ENCODE measurements at places on chromosomes 4 and X. TPM values are rescaled to one million over a fixed set of nuclear protein-coding genes. Genes with fewer than 3 reads are reported as not detected.
A peak's percentile ranks its signal among the peaks of the same experiment; 100 is the strongest.

The LYAR gene
- total RNA-seq = 62.3 TPM

The FAM47E gene
- total RNA-seq = 0.78 TPM

The CLTRN gene
- 0.43 TPM for total RNA-seq

The BEND4 gene
- 0.77 TPM for total RNA-seq

The RTL3 gene
- total RNA-seq = not detected

DNA sequence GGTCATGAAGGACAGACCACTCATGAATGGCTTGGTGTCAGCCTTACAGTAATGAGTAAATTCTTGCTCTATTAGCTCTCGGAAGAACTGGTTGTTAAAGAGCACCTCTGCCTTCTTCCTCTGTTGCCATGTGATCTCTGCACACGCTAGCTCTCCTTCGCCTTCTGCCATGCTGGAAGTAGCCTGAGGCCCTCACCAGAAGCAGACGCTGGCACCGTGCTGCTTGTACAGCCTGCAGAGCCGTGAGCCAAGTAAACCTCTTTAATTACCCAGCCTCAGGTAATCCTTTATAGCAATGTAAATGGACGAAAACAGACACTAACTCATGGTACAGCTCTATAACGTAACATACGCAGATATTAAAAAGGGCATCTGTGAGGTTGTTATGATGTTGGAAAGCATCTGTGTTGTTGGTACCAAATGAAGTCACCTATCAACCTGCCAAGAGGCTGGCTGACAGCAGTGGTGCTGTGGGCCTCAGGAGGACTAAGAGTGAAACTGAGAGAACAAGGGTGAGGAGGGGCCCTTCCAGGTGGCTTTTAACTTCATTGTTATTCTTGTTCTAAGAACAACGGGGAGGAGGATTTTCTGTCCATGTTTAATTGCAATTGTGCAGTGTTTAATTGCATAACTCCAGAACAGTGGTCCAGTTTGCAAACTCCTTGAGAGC is 69.2 kb downstream of the CRMP1 start:
- H3K4me3 ChIP-seq = no peak overlapping the region
- no peaks in the 10 kb centered on the region for H3K36me3 ChIP-seq
- H3K4me1 ChIP-seq = peaks cover 21% of the 10 kb centered on the region
- DNase-seq = no peak
- peaks cover 3% of the 10 kb centered on the region for H3K27me3 ChIP-seq
- no peak overlapping the region for H3K27ac ChIP-seq

DNA sequence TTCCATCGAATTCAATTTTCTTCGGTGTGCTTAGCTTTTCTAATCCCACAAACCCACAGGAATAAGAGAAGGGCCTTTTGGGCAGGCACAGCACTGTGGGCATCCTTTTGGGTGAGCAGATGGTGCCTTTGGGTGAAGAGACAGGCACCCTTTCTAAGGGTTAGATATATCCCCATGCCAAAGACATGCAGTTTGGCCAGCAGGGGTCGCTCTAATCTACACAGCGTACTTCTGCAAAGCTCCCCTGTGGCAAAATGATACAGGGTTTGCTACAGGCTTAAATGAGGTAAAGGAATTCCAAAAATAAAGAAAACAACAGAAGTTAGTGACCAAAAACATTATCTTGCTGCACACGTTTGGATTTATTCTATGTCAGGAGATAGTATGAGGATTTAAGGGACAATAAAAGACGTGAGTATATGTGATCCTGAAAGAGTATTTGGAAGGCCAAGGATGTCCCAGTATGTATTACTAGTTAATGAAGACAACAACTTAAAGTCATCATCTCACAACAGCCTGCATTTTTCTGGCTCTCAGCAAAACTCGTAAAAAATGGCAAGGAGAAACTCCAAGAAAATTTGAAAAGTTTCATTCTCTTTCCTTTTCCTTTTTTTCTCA is 49.5 kb downstream of the PHEX start:
- no peak overlapping the region for H3K4me3 ChIP-seq
- peaks cover 2% of the 10 kb centered on the region for H3K36me3 ChIP-seq
- peak overlapping the region; percentile 70 for H3K27ac ChIP-seq

- DNase-seq = no peak
- peaks cover 9% of the 10 kb centered on the region for H3K36me3 ChIP-seq
- no peak overlapping the region for H3K27ac ChIP-seq
- no peak overlapping the region for H3K4me3 ChIP-seq
- H3K4me1 ChIP-seq = peaks cover 21% of the 10 kb centered on the region
These were observed 136.6 kb downstream of the AFF1 start for GRCh38 chr4:87071401-87071800.

GRCh38 chrX:38552721-38553120 is 8.6 kb upstream of the TSPAN7 start:
- no peaks in the 10 kb centered on the region for H3K4me1 ChIP-seq
- DNase-seq = no peak
- no peak overlapping the region for H3K4me3 ChIP-seq
- H3K36me3 ChIP-seq = no peaks in the 10 kb centered on the region
- no peak overlapping the region for H3K27ac ChIP-seq

- DNase-seq = no peak
- no peak overlapping the region for H3K27ac ChIP-seq
- H3K36me3 ChIP-seq = peaks cover 21% of the 10 kb centered on the region
- no peak overlapping the region for H3K4me3 ChIP-seq
These were observed 41.0 kb downstream of the ACSL1 start for GRCh38 chr4:184784628-184785257.

- H3K36me3 ChIP-seq = no peaks in the 10 kb centered on the region
- no peaks in the 10 kb centered on the region for H3K27me3 ChIP-seq
- no peaks in the 10 kb centered on the region for H3K4me1 ChIP-seq
- no peak for DNase-seq
- no peak overlapping the region for H3K4me3 ChIP-seq
These were observed 12.8 kb downstream of the TMPRSS11E start for GRCh38 chr4:68460085-68460484.

DNA sequence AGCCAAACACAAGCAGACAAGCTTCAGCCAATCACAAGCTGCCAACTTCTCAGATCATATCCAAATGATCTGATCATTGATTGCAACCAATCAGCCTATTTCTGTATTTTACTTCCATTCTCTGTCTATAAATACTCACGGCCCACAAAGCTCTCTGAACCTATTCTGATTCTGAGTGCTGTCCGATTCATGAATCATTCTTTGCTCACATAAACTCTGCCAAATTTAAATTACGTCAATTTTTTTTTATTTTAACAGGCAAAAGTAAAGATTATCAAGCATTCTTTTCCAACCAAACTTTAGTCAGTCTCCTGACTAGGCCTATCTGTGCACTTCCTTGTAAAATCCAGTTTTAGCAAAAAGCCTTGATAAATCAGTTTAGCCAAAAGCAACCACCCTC is 1.8 kb upstream of the TCEANC start:
- H3K4me3 ChIP-seq = no peak overlapping the region
- no peak for DNase-seq
- H3K36me3 ChIP-seq = no peaks in the 10 kb centered on the region
- H3K27me3 ChIP-seq = no peaks in the 10 kb centered on the region
- peaks cover 14% of the 10 kb centered on the region for H3K4me1 ChIP-seq

DNA sequence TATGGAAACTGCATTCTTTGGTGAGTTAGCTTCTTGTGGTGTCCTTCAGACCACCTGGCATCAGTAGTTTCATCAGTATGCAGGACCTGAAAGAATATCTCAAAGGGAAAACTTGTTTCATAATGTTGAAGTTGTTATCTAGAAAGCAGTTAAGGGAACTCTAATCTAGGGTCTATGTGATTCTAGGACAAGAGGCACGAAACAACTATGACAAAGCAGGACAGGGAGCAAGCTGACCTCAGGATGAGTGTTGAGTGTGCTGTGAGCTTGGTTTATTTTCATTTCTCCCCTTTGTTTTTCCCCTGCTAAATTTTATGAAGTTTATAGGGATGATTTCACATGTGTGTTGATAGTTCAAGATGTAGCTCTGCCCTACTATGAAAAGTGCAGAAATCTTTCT is 65.7 kb downstream of the MXRA5 start:
- H3K27me3 ChIP-seq = no peaks in the 10 kb centered on the region
- H3K4me1 ChIP-seq = no peaks in the 10 kb centered on the region

- H3K27ac ChIP-seq = no peak overlapping the region
- no peaks in the 10 kb centered on the region for H3K4me1 ChIP-seq
- no peak overlapping the region for H3K4me3 ChIP-seq
- no peaks in the 10 kb centered on the region for H3K27me3 ChIP-seq
- no peaks in the 10 kb centered on the region for H3K36me3 ChIP-seq
- DNase-seq = no peak
These were observed 35.7 kb upstream of the APLN start for GRCh38 chrX:129690435-129690834.

- H3K27ac ChIP-seq = no peak overlapping the region
- no peak overlapping the region for H3K4me3 ChIP-seq
- peaks cover 2% of the 10 kb centered on the region for H3K4me1 ChIP-seq
- H3K27me3 ChIP-seq = peaks cover 5% of the 10 kb centered on the region
- H3K36me3 ChIP-seq = no peaks in the 10 kb centered on the region
- no peak for DNase-seq
These were observed 2.0 kb upstream of the FGB start for GRCh38 chr4:154560824-154561231.

DNA sequence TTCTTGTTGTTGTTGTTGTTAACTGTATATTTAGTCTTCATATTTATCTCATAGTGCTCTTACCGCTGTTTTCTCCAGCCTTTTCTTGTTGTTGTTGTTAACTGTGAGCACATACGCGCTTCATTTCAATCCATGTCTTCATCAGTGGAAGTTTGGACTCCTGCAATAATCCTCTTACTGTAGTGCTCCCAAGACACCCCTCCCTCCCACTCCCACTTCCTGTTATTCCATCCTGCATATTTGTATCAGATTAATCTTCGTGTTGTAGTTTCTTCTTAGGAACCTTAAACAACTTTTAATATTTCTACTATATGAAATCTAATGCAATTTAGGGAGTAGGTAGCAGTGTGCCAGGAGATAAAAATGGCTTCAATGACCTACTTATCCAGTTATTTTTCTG is 674.8 kb downstream of the RAPGEF2 start:
- no peak overlapping the region for H3K4me3 ChIP-seq
- H3K27ac ChIP-seq = no peak overlapping the region
- H3K27me3 ChIP-seq = no peaks in the 10 kb centered on the region
